ENCODE measurements at places on chromosomes 13 and 19.

DNA sequence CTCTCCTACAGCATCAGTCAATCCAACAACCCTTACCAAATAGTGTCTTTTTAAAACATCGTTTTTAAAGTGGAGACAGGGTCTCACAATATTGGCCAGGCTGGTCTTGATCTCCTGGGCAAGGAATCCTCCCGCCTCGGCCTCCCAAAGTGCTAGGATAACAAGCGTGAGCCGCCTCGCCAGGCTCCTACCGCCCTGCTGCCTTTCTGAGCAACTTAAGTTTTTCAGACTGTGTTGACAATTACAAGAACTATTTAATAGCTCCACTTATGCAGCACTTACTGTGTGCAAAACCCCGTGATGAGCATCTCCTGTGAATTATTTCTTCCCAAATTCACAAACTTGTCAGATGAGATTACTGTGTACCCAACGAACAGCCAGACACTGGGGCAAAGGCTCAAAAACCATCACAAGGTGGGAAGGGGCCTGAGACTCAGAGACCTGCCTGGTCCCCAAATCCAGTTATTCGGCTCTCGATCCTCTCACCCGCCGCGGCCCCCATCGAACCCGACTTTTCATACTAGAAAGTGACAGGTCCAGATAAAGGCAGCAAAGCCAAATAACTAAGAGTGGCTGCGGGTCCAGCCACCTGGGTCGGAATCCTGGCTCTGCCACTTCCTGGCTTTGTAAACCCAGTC, 581 bp downstream of the RPL18 start:
- no peak for DNase-seq

- no peak for DNase-seq
These were observed 29.3 kb upstream of the TNFAIP8L1 start for GRCh38 chr19:4609878-4610511.

DNA sequence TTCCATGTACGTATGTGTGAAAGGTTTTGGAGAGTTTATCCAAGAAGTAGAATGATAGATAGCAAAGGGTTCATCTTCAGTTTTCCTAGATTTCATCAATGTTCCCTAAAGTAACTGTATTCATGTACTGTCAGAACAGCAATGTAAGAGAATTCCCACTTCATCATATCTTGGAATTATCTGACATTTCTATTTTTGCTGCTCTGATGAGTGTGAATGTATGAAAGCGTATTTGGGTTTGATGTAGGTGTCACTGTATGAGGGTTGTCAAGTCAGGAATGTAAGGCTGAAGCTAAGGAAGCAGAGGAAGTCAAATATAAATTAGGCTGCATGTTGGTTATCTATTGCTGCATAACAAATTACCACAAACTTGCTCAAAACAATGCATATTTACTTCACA, 7.2 kb upstream of the KATNAL1 start:
- no peak for DNase-seq

- DNase-seq, result no peak
These were observed 5.3 kb downstream of the POLR2E start for GRCh38 chr19:1089891-1090290.
